Fibroblast of skin of left quadriceps (primary cell): ENCODE measurements at places on chromosomes 1 and 21.

GRCh38 chr1:241413386-241413785, 56.4 kb upstream of the RGS7 start:
- peak; percentile 32 for DNase-seq

- no peak for DNase-seq
Measured at GRCh38 chr1:182056601-182057366, 4.7 kb downstream of the ZNF648 start.

DNA sequence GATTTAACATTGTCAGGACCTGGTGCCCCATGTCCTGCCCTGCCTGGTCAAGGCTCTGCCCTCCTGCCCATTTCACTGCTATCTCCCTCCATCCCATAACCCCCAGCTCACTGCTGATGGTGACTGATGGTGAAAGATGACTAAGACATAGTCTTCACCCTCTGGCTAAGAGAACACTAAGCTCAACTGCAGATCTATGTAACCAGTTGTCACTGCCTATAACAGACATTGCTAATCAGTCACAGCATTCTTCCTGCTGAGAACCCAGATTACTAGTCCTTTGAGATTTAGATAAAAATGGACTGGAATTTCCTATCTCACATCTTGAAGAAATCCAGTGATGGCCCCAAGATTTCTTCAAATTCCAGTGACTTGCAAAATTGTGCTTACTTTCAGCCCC, 8.0 kb upstream of the ZNF362 start:
- DNase-seq, result no peak

GRCh38 chr1:243712941-243713340, 137.1 kb downstream of the AKT3 start:
- DNase-seq, result no peak

DNA sequence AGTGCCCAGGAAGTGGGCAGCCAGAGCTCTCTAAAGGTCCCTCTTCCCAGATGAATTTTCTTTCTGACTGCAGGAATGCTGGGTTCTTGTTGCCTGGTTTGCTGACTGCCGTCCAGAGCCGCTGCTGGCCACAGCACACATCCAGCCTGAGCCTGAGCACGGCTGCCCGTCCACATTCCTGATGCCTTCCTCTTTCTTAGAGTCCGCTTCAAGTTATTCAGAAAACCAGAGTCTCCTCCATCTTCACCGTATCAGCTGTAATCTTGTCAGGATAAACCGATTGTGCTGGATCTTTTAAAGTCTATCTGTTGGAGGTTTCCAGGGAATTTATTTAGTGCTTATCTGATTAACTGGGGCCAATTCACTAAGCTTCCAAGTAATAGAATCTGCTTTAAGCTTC, 84.8 kb upstream of the BCAR3 start:
- no peak for DNase-seq

- peak; percentile 4 for DNase-seq
Measured at GRCh38 chr1:119816407-119816806, 5.1 kb upstream of the REG4 start.

- DNase-seq, result no peak
Measured at GRCh38 chr1:2962541-2962940, 58.7 kb upstream of the ACTRT2 start.

- no peak for DNase-seq
Measured at GRCh38 chr1:27598295-27598687, 5.7 kb downstream of the AHDC1 start.

- no peak for DNase-seq
Measured at GRCh38 chr1:22452481-22452957, 868 bp downstream of the ZBTB40 start.

DNA sequence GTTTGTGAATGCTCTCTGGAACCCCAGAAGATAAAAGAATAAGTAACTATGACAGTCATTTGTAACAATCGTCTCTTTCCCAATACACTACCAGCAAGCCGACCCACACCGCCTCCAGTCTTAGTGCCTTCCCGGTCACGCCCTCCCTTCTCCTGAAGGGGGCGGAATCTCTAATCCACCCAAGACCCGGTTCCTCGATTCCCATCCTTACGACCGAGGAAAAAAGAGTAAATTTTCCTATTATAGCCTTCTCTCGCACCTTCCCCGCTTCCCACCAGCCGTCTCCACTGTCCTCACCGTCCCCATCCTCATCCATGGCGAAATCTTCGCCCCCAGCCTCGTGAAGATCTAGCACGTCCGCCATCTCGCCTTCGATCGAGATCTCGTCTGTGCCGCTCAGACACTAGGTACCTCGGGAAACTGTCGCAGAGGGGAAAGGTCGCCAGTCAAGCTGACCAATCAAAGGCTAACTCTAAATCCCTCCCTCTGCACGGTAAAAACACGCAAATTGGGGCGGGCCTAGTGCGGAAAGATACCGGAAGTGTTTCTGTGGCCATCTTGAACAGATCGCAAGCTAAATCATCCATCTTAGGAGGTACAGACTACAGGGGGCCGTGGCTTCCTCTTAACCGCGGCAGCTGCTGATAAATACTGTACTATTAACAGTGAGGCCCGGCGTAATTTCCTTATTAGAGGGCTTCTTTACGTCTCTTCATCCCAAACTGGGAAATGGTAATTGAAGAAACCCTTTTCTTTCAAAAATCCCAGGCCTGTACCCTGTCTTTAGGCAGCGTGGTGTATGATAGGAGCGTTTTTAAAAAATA, at the start of gene RBM8A:
Gene RBM8A (minus strand): TSS at position 422 of the 824 bp plus-strand sequence. CDS start 58 bp downstream, at position 364.
- DNase-seq, result peak; percentile 97

DNA sequence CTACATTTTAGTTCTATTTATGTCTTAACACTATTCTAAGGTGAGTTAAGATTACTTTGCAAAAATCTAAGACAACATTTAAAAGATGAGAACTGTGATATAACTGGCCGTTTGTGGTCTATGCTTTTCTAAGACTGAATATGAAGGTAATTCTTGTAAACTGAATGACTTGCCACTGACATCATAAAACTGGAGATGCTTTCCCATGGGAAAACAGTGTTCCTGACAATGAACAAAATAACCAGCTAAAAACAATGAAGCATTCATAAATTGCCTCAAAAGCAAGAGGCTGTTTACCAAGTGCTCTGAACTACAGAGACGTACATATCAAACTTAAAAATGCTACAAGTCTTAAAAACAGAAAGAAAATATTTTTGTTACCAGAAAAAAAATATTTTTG, 54.7 kb downstream of the APP start:
- no peak for DNase-seq

- peak; percentile 54 for DNase-seq
Measured at GRCh38 chr1:206461602-206462455, 8.4 kb upstream of the IKBKE start.

GRCh38 chr1:112298558-112298957, 97.5 kb upstream of the CTTNBP2NL start:
- DNase-seq, result peak; percentile 15

GRCh38 chr1:223716302-223716862, 4.0 kb downstream of the CAPN2 start:
- no peak for DNase-seq

DNA sequence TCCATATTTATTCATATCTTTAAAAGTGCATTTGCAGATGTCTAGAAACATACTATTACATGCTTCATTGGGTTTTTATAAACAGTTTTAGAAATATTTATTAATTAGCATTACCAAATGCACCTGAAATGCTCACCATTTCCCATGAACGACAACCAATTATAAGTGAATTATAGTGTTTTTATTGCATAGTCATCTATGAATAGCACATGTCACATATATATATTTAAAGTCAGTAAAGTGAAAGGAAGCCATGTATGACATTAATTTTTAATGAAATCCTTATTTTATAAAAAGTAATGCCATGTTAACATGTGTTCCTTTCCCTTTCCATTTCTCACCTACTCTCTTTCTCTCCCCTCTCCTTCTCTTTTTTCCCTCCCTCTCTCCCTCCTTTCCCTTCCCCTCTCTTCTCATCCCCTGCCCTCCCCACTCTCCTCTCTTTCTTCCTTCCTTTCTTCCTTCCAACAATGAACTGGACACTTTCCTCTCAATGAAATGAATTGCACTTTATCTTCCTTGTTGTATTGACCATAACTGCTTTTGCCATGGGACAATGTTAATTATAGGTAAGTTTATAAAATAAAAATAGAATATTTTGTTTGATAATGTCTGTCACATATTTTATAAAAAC, 179.3 kb downstream of the NCAM2 start:
- no peak for DNase-seq

DNA sequence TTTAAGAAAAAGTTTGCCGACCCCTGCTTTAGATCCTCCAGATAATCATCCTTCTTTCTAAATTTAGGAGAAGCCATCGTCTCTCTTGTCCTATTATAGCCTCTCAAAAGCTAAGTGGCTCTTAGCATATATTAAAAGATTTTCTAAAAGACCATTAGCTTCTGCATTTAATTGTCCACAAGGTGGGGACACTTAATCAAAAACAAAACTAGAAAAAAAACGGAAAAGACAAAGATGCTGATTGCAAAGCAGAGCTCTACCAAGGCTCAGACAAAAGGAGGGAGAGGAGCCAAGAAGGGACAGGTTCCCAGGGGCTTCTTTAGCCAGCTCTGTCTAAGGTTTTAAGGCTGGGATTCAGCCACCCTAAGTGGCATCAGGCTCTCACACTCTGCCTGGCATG, 128.3 kb upstream of the HMGB4 start:
- DNase-seq, result no peak
